ENCODE measurements at places on chromosomes 1 and 21.

DNA sequence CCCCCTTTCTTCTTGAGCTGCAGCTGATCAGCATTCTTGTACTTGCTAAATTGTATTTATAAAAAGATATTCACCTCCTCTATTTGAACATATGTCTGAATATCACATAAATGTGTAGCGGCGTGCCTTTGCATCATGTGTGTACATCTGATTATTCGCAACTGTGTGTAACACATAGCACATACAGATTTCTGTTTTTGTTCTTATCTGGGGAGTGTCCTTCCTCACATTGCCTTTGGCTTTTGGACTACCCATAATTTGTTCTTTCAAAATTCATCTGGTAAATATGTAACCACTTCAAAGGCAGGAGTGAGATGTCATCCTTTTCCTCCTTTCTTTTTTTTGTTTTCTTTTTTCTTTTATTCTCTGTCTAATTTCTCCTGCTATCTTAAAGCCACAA lies 113.6 kb downstream of the PBX1 start:
- H3K4me3 ChIP-seq, result no peak overlapping the region
- no peaks in the 10 kb centered on the region for H3K27me3 ChIP-seq
- no peaks in the 10 kb centered on the region for H3K4me1 ChIP-seq
- no peak for DNase-seq
- no peaks in the 10 kb centered on the region for H3K36me3 ChIP-seq
- no peak overlapping the region for H3K27ac ChIP-seq

DNA sequence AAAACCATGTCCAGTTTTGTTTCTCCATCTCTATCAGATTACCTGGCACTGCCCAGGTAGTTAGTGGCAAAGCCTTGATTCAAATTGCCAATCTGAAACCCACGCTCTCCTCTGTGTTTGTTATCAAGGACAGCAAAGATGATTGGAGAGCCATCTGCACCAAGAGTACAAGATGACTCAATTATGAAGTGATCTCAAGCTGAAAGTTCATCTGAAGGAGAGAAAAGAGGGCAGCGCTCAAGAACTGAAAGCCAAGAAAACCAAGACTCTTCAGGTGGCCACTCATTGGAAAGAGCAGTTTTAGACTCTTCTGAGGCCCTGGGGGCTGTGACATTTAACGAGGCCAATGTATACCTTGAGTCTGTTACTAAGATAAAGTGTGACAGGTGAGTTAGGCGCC lies 13.8 kb downstream of the RXRG start:
- no peaks in the 10 kb centered on the region for H3K4me1 ChIP-seq
- no peak overlapping the region for H3K27ac ChIP-seq
- H3K36me3 ChIP-seq, result no peaks in the 10 kb centered on the region
- H3K4me3 ChIP-seq, result no peak overlapping the region
- DNase-seq, result no peak

- no peaks in the 10 kb centered on the region for H3K4me1 ChIP-seq
- peaks cover 6% of the 10 kb centered on the region for H3K27me3 ChIP-seq
- no peaks in the 10 kb centered on the region for H3K36me3 ChIP-seq
- DNase-seq, result no peak
- H3K4me3 ChIP-seq, result no peak overlapping the region
Measured at GRCh38 chr1:4787551-4787950, 133.1 kb downstream of the AJAP1 start.

- H3K36me3 ChIP-seq, result peaks cover 11% of the 10 kb centered on the region
- no peak overlapping the region for H3K27ac ChIP-seq
- H3K4me3 ChIP-seq, result no peak overlapping the region
- H3K27me3 ChIP-seq, result no peaks in the 10 kb centered on the region
- DNase-seq, result no peak
Measured at GRCh38 chr1:230102472-230102871, 35.4 kb downstream of the GALNT2 start.

- H3K4me1 ChIP-seq, result no peaks in the 10 kb centered on the region
- H3K4me3 ChIP-seq, result no peak overlapping the region
- H3K27me3 ChIP-seq, result peaks cover 11% of the 10 kb centered on the region
- no peak for DNase-seq
- H3K36me3 ChIP-seq, result no peaks in the 10 kb centered on the region
Measured at GRCh38 chr1:17550729-17551584, 11.5 kb downstream of the ARHGEF10L start.

GRCh38 chr21:43331962-43332828 lies 94.7 kb downstream of the SIK1 start:
- H3K4me3 ChIP-seq, result no peak overlapping the region
- DNase-seq, result no peak
- peaks cover 3% of the 10 kb centered on the region for H3K4me1 ChIP-seq
- H3K27me3 ChIP-seq, result peaks cover 3% of the 10 kb centered on the region
- H3K36me3 ChIP-seq, result no peaks in the 10 kb centered on the region

DNA sequence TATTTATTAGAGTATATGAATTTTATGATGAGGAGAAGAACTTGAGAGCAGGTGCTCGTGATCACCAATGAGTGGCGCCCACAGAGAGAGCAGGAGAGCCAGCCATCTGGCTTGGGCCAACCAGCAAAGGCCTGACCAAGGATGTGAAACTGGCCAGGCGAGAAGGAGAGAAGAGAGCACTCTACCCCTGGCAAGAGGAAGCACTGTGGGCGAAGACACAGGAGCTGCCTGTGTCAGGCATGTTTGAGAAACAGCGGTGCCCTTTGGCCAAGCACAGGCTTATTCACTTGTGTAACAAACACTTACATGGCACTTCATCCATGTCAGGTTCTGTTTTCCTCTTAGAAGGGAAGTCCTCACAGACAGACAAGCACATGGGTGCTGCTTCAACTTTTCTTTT lies 4.2 kb upstream of the SIPA1L2 start:
- no peak for DNase-seq
- no peaks in the 10 kb centered on the region for H3K36me3 ChIP-seq
- H3K27ac ChIP-seq, result no peak overlapping the region

DNA sequence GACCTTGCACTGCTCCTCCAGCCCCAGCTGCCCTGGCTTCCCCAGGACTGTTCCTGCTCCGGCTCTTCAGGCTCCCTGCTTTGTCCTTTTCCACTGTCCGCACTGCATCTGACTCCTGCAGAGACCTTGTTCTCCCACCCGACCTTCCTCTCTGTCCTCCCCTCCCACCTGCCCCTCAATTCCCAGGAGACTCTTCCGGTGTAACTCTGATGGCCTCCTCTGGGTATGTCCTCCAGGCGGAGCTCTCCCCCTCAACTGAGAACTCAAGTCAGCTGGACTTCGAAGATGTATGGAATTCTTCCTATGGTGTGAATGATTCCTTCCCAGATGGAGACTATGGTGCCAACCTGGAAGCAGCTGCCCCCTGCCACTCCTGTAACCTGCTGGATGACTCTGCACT lies 550 bp downstream of the ACKR1 start:
- H3K27me3 ChIP-seq, result peaks cover 44% of the 10 kb centered on the region
- no peaks in the 10 kb centered on the region for H3K36me3 ChIP-seq
- peaks cover 28% of the 10 kb centered on the region for H3K4me1 ChIP-seq
- no peak overlapping the region for H3K4me3 ChIP-seq

GRCh38 chr1:34441259-34442069 lies 264.8 kb downstream of the C1orf94 start:
- H3K27me3 ChIP-seq, result peaks cover 12% of the 10 kb centered on the region
- H3K36me3 ChIP-seq, result no peaks in the 10 kb centered on the region
- H3K27ac ChIP-seq, result no peak overlapping the region
- no peak overlapping the region for H3K4me3 ChIP-seq
- no peaks in the 10 kb centered on the region for H3K4me1 ChIP-seq

- no peaks in the 10 kb centered on the region for H3K4me1 ChIP-seq
- no peak overlapping the region for H3K4me3 ChIP-seq
- H3K27me3 ChIP-seq, result peaks cover 36% of the 10 kb centered on the region
- no peak overlapping the region for H3K27ac ChIP-seq
- no peak for DNase-seq
Measured at GRCh38 chr1:34380526-34381124, 203.9 kb downstream of the C1orf94 start.

DNA sequence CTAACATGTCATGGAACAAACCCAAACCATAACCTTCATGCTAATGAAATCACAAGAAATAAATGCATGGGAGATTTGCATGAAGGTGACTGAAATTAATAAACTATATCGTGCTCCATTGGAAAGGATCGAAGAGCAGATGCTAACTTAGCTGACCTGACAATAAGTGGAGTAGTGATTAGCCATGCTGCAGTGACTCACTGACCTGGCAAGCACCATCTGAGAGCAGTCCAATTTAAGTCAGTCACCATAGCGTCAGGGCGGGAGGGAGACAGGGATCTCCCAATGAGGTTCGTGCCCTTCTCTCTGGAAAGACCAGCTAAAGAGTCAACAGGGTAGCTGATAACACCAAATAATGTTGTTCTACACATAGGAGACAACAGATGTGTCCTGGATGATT lies 21.5 kb downstream of the OLIG2 start:
- peaks cover 29% of the 10 kb centered on the region for H3K27me3 ChIP-seq
- no peak overlapping the region for H3K4me3 ChIP-seq
- no peaks in the 10 kb centered on the region for H3K4me1 ChIP-seq
- no peak overlapping the region for H3K27ac ChIP-seq
- H3K36me3 ChIP-seq, result no peaks in the 10 kb centered on the region
- no peak for DNase-seq
